T-helper 1 cell (primary cell): ENCODE measurements at places on chromosomes 16 and 17.

- DNase-seq: no peak
Observed at GRCh38 chr17:48219617-48220016, 112.1 kb downstream of the SNX11 start.

DNA sequence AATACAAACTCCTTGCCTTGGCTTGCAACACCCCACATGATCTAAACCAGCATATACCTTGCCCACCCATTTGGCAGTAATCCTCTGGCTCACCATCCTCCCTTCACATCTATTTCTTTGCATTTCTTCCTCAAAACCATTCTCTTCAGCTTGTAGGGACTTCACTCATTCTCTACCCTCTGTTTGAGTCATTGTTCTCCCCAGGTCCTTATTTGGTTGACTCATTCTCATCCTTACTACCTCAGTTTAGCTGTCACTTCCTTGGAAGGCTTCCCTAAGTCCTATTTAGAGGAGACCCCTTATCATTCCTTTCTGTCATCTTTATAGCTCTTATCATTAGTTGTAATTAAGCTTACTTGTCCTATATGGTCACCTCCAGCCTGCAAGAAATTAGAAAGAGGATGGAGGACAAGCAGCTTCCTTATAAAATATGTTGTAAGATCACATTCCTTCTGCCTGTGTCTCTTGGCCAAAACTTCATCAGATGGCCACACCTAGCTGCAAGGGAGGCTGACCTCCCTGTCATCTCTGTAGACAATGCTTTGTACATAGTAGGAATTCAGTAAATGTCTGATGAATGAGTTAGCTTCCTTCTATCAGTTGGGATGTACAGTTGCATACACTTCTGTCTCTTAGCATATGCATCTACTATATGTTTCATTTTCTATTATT, 1.7 kb downstream of the TTC19 start:
- DNase-seq: no peak

DNA sequence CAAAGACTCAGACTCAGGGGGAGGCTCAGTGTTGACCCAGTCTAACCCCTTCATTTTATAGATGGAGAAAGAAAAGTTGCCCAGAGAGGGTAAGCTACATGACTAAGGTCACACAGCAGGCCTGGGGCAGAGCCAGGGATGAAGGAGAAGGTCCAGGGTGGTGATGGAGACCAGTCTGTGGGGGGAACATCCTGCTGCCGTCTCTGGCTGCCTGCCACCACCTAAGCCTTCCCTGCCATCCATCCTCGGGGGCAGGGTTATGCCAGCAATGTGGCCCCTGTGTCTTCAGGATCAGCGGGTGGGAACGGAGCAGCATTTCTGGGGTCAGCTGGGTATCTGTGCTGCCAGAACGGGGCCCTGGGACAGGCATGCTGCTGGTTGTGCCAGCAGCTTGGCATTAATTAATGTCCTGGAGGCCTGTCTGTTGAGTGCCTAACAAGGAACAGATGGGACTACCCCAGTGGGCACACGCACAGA, 5.5 kb downstream of the DOK4 start:
- DNase-seq: no peak

- DNase-seq: no peak
Observed at GRCh38 chr16:67653789-67654402, 6.2 kb downstream of the ACD start.

DNA sequence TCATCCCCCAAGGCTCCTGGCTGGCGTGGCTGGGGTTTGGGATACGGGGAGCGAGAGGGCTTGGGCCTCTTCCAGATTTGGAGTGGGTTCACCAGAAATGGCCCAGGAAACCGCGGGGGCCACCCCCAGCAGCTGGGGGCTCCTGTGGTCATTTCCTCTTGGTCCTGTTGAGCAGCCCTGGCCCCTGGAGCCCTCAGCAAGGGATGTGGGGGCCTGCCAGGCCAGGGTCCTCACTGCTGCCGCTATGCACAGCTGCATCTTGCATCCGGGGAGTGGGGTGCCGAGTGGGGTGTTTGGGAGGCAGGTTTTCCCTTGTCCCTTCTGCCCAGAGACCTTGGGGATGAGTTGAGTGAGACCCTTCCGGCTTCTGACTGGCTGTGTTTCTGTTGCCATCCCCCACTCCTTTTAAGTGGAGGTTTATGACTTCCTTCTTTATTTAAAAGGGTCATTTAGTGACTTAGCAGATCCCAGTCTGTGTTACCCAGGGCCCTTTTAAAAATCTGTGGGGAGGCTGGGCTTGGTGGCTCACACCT, 319.8 kb downstream of the SEC14L1 start:
- no peak for DNase-seq

DNA sequence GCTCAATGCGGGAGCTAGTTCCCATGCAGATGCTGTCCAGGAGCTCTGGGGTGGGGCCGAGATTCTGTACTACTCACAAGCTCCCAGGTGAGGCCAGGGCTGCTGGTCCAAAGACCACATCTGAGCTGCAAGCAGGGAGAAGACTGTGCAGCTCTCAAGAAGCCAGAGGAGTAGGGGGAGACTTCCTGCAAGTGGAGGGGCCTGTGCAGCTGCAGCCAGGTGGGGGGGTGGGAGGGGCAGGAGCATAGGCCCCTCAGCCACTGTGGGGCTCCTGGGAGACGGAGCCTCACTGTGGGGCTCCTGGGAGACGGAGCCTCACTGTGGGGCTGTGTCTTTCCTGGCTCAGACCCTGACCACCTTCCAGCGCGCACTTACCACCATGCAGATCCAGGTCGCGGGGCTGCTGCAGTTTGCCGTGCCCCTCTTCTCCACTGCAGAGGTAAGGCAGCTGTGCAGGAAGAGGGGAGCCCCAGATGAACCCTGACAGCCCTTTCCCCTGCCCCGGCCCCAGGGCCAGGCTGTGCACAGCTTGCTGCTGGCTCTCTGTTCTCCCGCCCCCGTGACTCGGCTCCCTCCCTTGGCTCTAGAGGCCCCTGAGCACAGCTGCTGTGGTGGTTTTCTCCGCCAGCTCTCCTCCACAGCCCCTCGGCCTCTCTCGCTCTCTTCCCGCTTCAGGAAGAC, 24.3 kb upstream of the DNAI2 start:
- no peak for DNase-seq

GRCh38 chr17:52744179-52744578, 585.7 kb upstream of the CA10 start:
- DNase-seq: no peak

DNA sequence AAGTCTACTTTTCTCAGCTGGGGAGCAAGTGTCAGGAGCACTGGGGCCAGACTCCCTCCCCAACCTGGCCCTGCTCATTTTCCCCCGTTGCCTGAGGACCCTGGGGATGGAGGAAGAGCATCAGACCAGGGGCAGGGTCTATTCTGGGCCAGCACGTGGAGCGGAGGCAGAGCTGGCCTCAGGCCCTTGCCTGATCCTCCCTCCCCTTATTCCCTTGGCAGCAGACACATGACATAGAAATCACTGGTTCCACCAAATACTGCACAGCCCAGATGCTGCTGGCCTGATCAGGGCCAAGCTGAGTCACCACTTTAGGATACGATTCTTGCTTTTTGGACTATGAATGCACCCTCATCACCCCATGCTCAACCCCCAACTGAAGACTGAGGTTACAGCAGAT, 15.8 kb upstream of the AGRP start:
- no peak for DNase-seq

- no peak for DNase-seq
Observed at GRCh38 chr17:62876063-62876462, 67.9 kb upstream of the MARCHF10 start.

GRCh38 chr16:63447121-63447520, 1410.9 kb upstream of the CDH8 start:
- no peak for DNase-seq

- DNase-seq: no peak
Observed at GRCh38 chr17:43416998-43417890, 18.5 kb downstream of the ARL4D start.

GRCh38 chr17:28421787-28422305, 15.8 kb upstream of the SLC46A1 start:
- no peak for DNase-seq

- no peak for DNase-seq
Observed at GRCh38 chr16:50555269-50555875, 7.2 kb downstream of the NKD1 start.

GRCh38 chr17:67411397-67411796, 34.3 kb downstream of the PITPNC1 start:
- no peak for DNase-seq

DNA sequence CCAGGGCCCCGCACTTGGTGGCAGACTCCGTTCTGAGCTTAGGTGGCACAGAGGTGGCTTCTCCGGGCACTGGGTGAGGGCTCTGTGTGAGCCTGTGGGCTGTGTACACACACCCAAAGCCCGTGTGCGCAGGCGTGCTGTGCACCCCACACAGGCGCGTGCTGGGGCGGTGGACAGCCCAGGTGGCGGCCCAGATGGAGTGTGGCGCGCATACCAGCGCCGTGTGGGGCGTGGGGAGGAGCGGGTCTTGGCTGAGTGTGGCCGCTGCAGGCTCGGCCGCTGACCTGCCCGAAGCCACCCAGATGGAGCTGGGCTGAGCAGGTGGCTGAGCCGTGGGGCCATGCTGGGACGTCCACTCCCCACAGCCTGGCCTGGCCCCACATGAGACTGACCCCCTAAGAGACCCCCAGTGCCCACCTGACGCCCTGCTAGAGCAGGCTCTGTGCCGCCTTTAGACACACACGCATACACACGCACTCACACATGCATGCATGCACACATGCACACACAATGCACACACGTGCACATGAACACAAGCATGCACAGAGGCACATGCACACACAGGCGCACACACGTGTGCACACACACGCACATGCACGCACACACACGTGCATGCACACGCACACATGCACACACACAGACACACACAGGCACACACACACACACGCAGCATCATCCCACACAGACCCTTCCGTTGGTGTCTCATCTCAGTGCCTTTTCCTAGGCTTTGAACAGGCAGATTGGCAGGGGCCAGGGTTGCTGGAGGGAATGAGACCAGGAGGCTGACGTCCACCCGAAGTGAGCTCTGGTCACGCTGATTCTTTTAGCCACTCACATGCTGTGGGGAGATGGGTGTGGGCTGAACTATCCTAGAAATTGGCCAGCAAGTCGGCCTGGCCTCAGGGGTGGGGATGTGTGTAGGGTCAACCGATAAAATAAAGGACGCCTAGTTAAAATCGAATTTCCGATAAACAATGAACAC, 2.1 kb downstream of the PRR35 start:
- no peak for DNase-seq

GRCh38 chr16:79303959-79304387, 296.6 kb downstream of the MAF start:
- DNase-seq: no peak

- no peak for DNase-seq
Observed at GRCh38 chr16:57996406-57997175, 3.9 kb downstream of the ZNF319 start.
